Left kidney (tissue), 8 donors: ENCODE measurements at places on chromosomes 5 and 9.

DNA sequence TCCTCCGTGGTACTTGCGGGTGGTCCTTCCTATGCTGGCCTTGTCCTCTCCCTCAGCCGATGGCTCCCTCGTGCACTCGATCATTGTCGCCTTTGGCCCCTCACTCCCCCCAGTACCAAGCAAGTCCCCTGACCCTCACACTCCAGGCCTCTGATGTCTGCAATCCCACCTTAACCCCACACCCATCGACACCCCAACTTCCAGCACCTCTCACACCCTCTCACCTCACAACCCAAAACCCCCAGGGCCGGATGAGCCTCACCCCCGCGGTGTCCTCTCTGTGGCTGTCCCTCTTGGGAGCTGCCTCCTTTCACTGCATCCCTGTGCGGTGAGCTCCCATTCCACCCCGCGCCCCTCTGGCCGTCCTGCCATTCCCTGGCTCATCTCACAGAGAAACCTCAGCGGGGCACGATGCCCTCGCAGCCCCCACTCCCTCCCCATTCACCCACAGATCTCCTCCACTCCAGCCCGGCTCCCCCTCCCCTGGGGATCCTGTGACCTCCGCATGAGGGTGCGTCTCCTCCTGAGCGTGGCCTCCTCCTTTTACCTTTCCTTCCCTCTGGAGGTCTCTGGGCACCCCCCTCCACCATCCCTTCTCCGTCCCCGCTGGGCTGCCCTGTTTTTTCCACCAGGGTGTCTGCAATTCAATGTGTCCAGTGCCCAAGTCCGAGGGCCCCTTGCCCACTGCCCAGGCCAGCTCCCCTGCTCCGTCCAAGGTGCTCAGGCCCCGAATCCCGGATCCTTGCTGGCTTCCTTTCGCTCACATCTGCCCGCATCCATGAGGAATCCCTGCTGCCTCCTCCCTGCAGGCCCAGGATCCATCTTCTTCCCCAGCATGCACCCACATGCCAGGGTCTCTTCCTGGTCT lies 15.8 kb upstream of the RNU6ATAC start:
- DNase-seq, result no peak

DNA sequence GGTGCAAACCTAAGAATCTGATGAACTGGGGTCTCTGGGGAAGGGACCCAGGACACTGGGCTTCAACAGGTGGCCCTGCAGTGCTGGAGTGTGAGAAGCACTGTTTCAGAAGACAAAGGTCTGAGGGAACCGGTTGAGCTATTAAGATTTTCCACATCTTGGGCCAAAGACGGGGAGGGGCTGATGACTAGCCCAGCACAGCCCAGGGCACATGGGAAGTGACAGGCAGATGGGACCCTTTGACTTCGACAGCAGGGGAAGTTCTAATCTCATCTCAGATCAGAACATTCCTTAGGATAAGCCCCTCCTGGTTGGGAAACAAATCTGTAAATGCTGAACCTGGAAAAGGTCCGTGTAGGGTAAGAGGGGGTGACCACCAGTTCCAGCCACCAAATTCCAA lies 67.4 kb downstream of the RAPGEF1 start:
- no peak for DNase-seq

- no peak for DNase-seq
Measured at GRCh38 chr9:107888773-107889227, 399.2 kb upstream of the KLF4 start.

DNA sequence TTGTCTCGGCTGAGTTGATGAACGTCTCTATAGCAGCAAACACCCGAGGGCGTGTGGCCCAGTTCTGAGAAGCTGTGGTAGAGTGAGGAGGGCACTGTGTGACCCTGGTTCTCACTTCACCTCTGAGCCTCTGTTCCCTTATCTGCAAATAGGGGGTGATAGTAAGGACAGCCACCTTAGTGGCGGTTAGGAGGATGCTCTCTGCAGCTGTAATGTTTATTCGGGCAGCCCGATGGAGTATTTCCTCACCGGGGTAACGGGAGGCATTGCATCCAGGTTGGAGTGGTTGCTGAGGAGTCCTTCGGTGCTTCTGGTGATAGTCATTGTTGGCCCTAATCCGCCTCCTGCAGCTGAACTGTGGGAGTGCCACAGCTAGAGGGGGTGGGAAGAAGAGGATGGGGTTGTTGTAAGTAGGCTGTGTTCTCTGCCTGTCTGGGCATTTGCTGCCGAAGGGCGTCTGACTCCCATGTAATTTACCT lies 13.9 kb downstream of the PRRC2B start:
- DNase-seq, result no peak

DNA sequence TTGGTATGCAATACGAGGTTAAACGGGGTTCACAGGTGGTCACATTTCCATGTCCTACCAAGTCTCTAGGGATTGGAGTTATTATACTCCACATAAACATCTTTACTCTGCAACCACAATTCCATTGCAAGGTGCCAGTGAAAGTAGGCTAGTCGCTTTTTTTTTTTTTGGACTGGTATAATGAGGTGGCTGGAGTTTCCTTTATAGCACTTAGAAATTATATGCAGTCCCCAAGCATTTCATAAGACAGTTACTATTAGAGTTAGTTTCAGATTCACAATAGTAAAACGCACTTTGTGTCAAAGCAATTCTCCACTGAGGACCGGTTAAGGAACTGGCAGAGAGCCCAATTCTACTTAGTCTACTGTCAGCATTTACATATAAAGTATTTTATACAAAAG lies 1.4 kb downstream of the MEF2C start:
- no peak for DNase-seq

DNA sequence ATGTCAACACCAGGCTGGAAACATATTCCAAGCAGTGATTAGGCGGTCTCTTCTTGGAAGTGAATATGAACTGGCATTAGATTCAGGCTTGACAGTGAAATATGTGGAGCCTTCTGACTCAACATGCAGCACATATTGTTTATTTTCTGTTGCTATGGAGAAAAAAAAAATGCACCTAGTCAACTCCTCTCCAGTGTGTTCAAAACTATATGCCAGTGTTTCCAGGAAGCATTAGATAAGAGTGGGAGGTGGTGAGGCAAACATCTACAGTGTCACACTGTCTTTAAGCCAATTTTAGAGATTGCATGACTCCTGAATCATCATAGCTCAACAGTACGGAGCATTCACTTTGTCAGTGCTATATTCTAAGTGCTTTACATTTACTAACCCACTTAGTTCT lies 117.9 kb downstream of the HCN1 start:
- no peak for DNase-seq

- no peak for DNase-seq
Measured at GRCh38 chr5:179615203-179615602, 8.3 kb downstream of the HNRNPH1 start.

DNA sequence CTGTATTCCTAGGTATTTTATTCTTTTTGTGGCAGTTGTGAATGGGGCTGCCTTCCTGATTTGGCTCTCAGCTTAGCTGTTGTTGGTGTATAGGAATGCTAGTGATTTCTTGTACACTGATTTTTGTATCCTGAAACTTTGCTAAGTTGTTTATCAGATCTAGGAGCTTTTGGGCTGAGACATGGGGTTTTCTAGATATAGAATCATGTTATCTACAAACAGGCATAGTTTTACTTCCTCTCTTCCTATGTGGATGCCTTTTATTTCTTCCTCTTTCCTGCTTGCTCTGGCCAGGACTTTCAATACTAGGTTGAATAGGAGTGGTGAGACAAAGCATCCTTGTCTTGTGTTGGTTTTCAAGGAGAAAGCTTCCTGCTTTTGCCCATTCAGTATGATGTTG lies 129.9 kb downstream of the DMXL1 start:
- no peak for DNase-seq

DNA sequence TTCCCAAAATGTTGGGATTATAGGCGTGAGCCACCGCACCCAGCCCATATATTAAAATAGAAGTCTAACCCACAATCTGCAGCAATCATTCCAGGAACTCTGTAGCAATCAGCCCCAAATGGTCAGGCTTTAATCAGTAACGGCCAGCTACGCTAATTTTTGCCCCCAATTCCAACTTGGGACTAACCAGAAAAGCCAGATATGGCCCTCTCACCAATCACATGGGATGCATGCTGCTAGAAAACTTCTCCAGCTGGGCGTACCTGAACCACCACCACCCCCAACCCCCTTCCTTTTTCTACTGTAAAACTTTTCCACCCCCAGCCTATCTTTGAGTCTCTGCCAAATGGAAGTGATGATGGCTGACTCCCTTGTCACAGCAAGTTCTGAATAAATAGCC lies 4.1 kb downstream of the SUSD1 start:
- DNase-seq, result no peak

DNA sequence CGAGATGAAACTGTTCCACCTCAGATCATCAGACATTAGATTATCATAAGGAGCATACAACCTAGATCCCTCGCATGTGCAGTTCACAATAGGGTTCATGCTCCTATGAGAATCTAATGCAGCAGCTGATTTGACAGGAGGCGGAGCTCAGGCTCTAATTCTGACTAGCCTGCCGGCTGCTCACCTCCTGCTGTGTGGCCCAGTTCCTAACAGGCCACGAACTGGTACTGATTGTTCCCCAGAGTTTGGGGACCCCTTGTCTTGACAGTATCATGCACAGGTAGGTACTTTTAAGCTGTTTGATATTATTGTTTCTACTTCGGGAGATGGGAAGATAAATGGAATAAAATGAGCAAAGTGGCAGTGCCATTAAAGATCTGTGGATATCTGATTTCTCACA lies 66.9 kb downstream of the ZCCHC7 start:
- DNase-seq, result no peak

DNA sequence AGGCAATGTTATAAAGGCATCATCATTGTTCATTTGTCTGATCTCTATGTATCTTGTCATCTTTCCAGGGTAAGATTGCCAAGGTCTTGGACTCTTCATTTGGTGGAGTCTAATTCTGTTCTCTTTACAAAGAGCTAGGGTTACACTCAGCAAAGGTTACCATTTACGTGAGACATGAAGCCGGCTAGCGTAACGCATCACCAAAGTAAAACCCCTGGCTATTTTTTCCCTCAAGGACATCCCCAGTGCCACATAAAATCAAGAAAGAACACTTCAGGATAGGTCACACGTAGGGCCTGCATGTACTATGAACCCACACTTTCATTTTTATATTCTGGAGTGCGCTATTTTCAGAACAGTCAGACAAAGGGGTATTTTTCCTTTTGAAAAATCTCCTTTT lies 20.0 kb upstream of the MYOT start:
- no peak for DNase-seq

- no peak for DNase-seq
Measured at GRCh38 chr5:41371738-41372137, 138.7 kb downstream of the PLCXD3 start.

- DNase-seq, result no peak
Measured at GRCh38 chr9:78547831-78548230, 250.9 kb downstream of the PSAT1 start.

- no peak for DNase-seq
Measured at GRCh38 chr5:94010814-94011213, 269.4 kb upstream of the POU5F2 start.

DNA sequence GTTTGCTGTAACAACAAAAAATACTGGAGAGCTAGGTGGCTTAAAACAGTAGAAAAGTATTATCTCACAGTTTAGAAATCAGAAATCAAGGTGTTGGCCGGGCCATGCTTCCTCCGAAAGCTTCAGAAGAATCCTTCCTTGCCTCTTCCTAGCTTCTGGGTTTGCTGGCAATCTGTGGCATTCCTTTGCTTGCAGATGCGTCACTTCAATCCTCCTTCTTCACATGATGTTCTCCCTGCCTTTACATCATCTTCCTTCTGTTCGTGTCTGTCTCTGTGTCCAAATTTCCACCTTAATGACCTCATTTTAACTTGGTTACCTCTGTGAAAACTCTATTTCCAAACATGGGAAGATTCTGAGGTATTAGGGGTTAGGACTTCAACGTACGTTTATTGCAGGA lies 90.4 kb upstream of the CHD1 start:
- DNase-seq, result no peak

GRCh38 chr5:140591747-140592372 lies 27.2 kb downstream of the SLC35A4 start:
- DNase-seq, result no peak

DNA sequence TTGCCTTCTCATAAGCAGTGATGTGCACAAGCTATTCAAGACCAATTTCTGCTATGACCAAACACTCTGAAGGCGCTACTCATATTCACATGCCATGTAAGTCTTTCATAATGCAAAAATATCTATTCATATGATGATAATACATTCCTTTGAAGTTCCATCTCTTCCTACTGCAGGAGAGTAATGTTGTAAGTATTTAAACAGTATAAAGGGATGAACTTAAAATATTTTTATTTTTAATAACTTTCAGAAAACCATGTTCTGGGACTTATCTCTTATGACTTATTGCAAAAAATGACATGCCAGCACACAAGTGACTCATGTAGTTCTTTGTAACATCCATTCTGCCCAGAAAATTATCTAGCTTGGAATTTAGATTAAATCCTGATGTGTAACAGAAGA lies 376.4 kb downstream of the KCTD16 start:
- no peak for DNase-seq

GRCh38 chr9:81789721-81790120 lies 100.4 kb upstream of the TLE1 start:
- DNase-seq, result no peak

- no peak for DNase-seq
Measured at GRCh38 chr5:131416729-131417128, 152.9 kb downstream of the CDC42SE2 start.

DNA sequence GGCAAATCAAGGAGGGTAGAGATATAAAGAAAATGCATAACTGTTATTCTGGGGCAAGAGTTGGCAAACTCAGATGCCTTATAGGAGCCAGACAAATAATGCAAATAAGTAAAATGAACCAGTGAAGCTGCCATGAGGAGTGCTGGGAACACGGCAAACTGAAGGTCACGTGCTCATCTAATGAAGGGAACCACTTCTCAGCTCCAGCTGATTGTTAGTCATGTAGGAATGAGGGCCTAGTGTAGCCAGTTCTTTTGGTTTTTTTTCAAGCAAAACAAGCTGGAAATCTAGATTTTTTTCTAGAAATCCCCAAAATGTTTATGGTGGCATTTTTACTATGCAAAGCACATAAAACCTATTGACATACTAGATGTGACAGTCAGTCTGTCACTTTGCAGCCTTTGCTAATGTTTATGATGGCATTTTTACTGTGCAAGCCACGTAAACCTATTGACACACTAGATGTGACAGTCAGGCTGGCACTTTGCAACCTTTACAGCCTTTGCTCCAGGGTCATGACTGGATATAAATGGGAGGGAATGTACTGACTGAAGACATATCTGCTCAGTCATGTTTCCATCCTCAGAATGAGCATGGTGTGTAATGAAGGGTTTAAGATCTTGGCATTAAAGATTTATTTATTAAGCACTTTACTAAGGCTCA lies 39.4 kb downstream of the RUSC2 start:
- DNase-seq, result no peak

DNA sequence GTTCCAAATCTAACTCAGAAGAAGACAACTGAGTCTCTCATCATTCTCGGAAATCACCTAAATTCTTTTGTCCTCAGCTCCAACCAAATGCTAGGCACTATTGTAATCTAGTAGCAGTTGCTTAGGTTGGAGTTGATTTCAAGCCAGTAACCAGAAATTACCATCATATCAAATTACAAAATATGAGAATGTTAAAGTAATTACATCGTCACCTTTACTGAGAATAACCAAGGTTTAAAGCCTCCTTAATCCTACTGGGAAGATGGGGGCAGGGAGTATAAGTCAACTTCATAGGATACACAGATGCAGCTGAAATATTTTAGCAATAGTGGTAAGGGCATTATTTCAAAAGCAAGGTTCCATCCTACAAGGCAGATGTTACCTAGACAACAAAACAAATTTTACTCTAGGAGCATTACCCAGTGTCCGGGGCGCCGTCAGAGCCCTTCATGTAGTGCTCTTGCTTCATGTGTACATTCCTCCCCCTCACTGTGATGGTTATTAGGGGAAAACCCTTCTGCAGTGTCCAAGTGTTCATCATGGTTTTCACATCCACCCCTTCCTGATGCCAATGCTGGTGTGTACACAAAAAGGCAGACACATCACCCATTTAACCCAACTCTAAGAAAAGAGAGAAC lies 19.5 kb downstream of the ERAP1 start:
- DNase-seq, result no peak
